ENCODE measurements at places on chromosomes 7 and 10. TPM values are rescaled to one million over a fixed set of nuclear protein-coding genes. Genes with fewer than 3 reads are reported as not detected.
A peak's percentile ranks its signal among the peaks of the same experiment; 100 is the strongest.

Gene MOGAT3
- polyA plus RNA-seq: 0.11 TPM

Gene AKR1C8
- polyA plus RNA-seq: not detected

Gene IL6
- polyA plus RNA-seq: 6.2 TPM

Gene NKX2-3
- not detected for polyA plus RNA-seq

Gene CTAGE8
- polyA plus RNA-seq: 7.9 TPM

GRCh38 chr7:34365611-34366010 lies 292.4 kb upstream of the NPSR1 start:
- H3K27ac ChIP-seq: no peak overlapping the region
- no peak for DNase-seq
- no peak overlapping the region for H3K4me3 ChIP-seq
- no peaks in the 10 kb centered on the region for H3K4me1 ChIP-seq

GRCh38 chr7:40802497-40802896 lies 667.7 kb downstream of the SUGCT start:
- no peak overlapping the region for H3K4me3 ChIP-seq
- DNase-seq: no peak
- no peaks in the 10 kb centered on the region for H3K27me3 ChIP-seq

DNA sequence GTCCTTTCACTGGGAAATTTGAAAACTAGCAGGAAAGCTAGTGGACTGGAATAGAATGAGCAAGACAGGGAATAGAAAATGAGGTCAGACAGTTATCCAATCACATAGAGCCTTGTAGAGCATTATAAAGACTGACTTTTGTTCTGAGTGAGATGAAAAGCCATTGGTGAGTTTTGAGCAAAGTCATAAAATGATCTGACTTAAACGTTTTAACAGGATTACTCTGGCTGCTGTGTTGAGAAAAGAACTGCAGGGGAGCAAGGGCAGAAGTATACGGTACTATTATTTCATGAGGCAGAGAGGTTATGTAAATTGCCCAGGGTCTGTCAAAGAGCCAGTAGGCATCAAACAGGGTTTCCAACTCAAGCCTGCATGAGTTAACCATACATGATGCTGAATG lies 393.4 kb downstream of the TFEC start:
- DNase-seq: no peak
- no peak overlapping the region for H3K27ac ChIP-seq
- peaks cover 3% of the 10 kb centered on the region for H3K4me1 ChIP-seq

DNA sequence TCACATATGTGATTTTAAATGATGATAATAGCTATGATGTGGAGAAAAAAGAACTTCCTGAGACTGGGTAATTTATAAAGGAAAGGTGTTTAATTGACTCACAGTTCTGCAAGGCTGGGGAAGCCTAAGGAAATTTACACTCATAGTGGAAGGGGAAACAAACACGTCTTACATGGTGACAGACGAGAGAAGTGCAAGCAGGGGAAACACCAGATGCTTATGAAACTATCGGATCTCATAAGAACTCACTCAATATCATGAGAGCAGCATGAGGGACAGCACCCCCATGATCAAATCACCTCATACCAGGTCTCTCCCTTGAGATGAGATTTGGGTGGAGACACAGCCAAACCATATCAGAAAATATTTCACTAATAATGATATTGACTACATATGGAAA lies 4.1 kb upstream of the LIPN start:
- no peak for DNase-seq
- H3K27ac ChIP-seq: no peak overlapping the region
- no peaks in the 10 kb centered on the region for H3K36me3 ChIP-seq
- H3K4me1 ChIP-seq: no peaks in the 10 kb centered on the region
- H3K4me3 ChIP-seq: no peak overlapping the region

GRCh38 chr7:145957160-145957890 lies 159.3 kb upstream of the CNTNAP2 start:
- H3K27ac ChIP-seq: no peak overlapping the region
- no peaks in the 10 kb centered on the region for H3K36me3 ChIP-seq
- no peak for DNase-seq
- no peaks in the 10 kb centered on the region for H3K27me3 ChIP-seq

DNA sequence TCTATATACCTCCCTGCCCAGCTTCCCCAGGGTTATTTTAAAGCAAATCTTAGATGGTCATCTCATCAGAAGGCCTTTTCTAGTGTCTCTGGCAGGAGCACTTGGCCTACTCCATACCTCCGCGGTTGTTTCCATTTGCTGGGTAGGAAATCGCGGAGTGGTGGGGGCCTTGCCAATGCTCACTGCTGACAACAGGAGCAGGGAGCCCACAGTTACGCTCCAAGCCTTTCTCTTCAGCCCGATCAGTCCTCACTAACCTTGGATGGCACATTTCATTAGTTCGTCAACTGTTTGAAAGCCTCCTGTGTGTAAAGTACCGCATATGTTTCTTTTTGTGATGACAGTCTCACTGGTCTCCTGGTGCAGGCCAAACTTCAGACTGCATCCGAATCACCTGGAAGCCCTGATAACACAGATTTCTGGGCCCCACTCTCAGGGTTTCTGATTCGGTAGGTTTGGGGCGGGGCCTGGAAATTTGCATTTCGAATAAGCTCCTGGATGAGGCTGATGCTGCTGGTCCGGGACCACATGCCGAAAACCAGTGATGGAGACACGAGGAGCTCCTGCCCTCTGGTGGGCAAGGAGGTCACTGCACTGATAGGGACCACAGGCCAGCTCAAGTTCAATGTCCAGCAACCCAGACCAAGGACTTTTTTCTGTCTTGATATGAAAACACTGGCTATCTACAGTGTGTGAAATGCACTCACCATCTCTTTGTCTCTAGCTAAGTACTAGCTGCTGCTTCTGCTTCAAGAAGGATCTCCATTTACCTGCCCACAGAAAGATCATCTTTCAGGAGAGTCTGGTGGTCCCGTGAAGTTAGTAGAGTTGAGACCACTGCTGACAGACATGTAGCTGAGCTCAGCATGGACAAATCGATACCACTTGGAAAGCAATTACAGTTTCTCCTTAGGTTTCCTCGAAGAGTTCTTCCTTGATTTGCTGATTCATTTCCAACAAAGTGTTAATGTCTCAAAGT lies 14.0 kb downstream of the LRGUK start:
- no peak overlapping the region for H3K27ac ChIP-seq
- DNase-seq: peak; percentile 35
- H3K4me1 ChIP-seq: no peaks in the 10 kb centered on the region
- H3K27me3 ChIP-seq: no peaks in the 10 kb centered on the region
- H3K36me3 ChIP-seq: no peaks in the 10 kb centered on the region

DNA sequence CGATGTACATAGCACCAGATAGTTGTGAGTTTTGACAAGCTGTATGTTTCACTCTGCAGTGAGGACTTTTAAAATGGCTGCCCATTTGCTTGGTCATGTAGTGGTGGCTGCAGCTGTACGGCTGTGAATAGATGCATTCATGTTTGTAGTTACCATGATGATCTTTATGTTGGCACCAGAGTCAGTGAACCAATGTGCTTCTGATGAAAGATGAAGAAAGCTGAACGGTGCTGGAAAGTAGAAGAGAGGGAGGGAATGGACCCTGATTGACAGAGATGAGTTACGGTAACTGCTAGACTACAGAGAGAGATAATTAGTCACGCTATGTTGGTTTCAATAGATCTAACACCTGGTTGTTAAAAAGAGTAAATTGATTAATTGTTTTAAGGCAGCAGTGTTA lies 256.8 kb downstream of the CELF2 start:
- no peaks in the 10 kb centered on the region for H3K36me3 ChIP-seq
- no peak overlapping the region for H3K4me3 ChIP-seq
- no peak for DNase-seq
- no peaks in the 10 kb centered on the region for H3K4me1 ChIP-seq
- H3K27me3 ChIP-seq: no peaks in the 10 kb centered on the region

GRCh38 chr7:1521456-1521855 lies 9.0 kb upstream of the MAFK start:
- no peaks in the 10 kb centered on the region for H3K36me3 ChIP-seq
- no peak overlapping the region for H3K27ac ChIP-seq
- DNase-seq: peak; percentile 34
- H3K27me3 ChIP-seq: no peaks in the 10 kb centered on the region
- no peaks in the 10 kb centered on the region for H3K4me1 ChIP-seq
- H3K4me3 ChIP-seq: no peak overlapping the region

DNA sequence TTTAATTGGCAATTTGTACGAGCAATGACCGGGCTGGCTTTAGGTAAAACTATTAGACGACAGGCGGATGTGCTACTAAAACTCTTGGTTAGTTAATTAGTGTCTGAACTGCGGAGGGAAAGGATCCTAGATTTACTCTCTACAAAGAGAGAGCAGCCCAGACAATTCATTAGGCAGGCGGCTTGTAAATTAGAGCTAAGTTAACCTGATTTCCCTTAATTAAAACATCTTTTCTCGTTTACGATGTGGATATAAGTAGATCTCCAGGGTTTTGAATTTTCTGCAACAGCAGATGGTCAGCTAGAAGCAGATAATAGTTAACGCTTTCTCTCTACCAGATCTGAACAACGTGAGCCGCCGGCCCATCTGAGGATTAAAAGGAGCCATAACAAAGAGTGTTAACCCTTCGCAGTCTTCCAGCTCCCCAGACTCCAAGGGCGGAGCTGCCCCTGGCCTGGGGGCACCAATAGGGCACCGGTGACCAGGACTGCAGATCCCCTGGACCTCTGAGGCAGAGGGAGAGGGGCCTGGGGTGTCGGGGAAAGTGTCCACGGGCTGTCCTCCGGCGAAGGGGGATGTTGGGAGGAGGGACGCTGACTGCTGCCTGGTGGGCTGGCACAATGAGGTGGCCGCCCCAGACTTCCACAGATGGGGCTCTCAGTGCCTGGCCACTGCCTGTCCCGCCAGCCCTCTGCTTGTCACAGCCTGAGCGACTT lies 6.3 kb upstream of the UNCX start:
- H3K4me1 ChIP-seq: peaks cover 20% of the 10 kb centered on the region
- H3K27ac ChIP-seq: no peak overlapping the region
- peaks cover 100% of the 10 kb centered on the region for H3K27me3 ChIP-seq
- H3K4me3 ChIP-seq: no peak overlapping the region

- no peaks in the 10 kb centered on the region for H3K4me1 ChIP-seq
- no peak overlapping the region for H3K4me3 ChIP-seq
Measured at GRCh38 chr7:157228864-157229422, 90.2 kb downstream of the UBE3C start.

GRCh38 chr7:132309102-132309805 lies 267.0 kb downstream of the PLXNA4 start:
- H3K4me3 ChIP-seq: no peak overlapping the region
- H3K27ac ChIP-seq: no peak overlapping the region
- H3K27me3 ChIP-seq: no peaks in the 10 kb centered on the region
- H3K36me3 ChIP-seq: no peaks in the 10 kb centered on the region
- no peaks in the 10 kb centered on the region for H3K4me1 ChIP-seq

DNA sequence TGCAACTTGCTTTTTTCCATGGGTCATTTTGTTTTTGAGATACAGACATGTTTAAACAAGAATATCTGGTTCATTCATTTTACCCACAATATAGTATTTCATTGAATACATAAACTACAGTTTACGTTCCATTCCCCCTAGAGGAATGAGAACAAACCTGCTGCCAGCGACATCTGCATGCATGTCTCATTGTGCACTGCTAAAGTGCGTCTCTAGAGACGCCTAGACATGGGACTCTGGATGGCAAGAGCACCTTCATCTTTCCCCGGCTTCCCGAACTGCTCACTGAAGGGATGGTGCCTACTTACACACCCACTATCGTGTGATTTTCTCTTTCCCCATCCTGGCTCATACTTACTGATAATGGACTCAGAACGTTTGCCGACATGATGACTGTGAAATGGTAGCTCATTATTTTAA lies 1.2 kb upstream of the ZNF777 start:
- DNase-seq: no peak
- no peak overlapping the region for H3K4me3 ChIP-seq
- peaks cover 3% of the 10 kb centered on the region for H3K27me3 ChIP-seq
- H3K27ac ChIP-seq: no peak overlapping the region

- no peaks in the 10 kb centered on the region for H3K4me1 ChIP-seq
- peaks cover 3% of the 10 kb centered on the region for H3K27me3 ChIP-seq
- H3K36me3 ChIP-seq: no peaks in the 10 kb centered on the region
- H3K27ac ChIP-seq: no peak overlapping the region
- DNase-seq: no peak
Measured at GRCh38 chr7:154677454-154677853, 325.5 kb downstream of the PAXIP1 start.

- peak overlapping the region; percentile 83 for H3K27ac ChIP-seq
- peaks cover 14% of the 10 kb centered on the region for H3K4me1 ChIP-seq
- H3K27me3 ChIP-seq: no peaks in the 10 kb centered on the region
Measured at GRCh38 chr10:80154978-80155695, 22.6 kb downstream of the PLAC9 start.

GRCh38 chr7:158494643-158495042 lies 93.0 kb downstream of the PTPRN2 start:
- no peak overlapping the region for H3K4me3 ChIP-seq
- peaks cover 49% of the 10 kb centered on the region for H3K27me3 ChIP-seq
- H3K4me1 ChIP-seq: no peaks in the 10 kb centered on the region
- no peak overlapping the region for H3K27ac ChIP-seq
- no peak for DNase-seq
- no peaks in the 10 kb centered on the region for H3K36me3 ChIP-seq

All from left lung (tissue), 14 donors.